NCI-H2029 treated with DMSO at 0.1 percent for 48 hours (cell line): ENCODE measurements at places on chromosomes 7 and 10.

GRCh38 chr10:25614652-25615051 lies 319.4 kb upstream of the MYO3A start:
- no peak for DNase-seq

- DNase-seq = no peak
These were observed 24.3 kb downstream of the FAM20C start for GRCh38 chr7:216360-217300.

DNA sequence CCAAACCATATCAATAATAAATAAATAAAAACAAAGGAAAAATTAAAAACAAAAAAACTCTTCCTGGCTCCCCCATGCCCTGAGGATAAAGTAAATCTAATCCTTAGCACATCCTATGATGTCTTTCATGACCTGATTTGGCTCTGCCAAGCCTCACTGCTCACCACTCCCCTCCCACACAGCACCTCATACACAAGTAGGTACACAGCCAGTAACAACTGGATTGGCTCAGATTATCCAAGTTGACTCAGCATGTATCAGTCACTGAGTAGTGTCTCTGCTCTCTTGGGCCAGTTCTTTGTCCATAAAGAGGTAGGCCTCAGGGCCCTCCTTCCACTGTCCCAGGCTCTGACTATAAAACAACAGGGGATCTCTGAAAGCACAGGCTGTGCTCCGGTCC lies 99.6 kb downstream of the STRA8 start:
- no peak for DNase-seq

GRCh38 chr7:31796375-31796774 lies 109.4 kb downstream of the PPP1R17 start:
- no peak for DNase-seq

- DNase-seq = no peak
These were observed 101.0 kb upstream of the JCAD start for GRCh38 chr10:30160271-30160982.

- DNase-seq = no peak
These were observed 233.7 kb upstream of the PHYHIPL start for GRCh38 chr10:58942724-58943123.

DNA sequence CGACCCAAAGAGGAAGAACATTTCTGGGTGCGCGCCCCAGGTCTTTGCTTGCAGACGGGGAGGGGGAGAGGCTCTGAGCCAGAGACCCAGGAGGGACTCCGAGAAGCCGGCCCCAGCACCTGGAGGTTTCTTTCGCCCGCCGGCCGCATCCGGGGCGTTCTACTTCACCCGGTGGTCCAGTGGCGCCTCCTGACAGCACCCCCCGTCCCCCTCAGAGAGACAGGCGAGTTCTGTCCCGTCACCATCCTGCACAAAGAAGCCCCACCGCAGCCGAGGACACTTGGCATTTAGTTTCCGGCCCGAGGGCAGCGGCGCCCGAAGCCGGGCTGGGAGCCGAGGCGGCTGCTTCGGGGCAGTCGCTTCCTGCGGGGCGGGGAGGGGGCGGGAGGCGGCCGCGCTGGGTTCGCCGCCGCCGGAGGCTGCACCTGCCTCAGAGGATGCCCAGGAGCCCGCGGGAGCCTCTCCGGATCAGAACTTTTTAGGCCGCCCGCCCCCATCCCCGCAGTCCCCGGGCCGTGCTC lies at the start of gene TMEM178B:
TMEM178B (plus strand) TSS at position 424 of the 521 bp plus-strand sequence.
- no peak for DNase-seq

- DNase-seq = no peak
These were observed 4.0 kb downstream of the MTG1 start for GRCh38 chr10:133397938-133398337.

- DNase-seq = no peak
These were observed 145.9 kb downstream of the SH3PXD2A start for GRCh38 chr10:103709341-103709920.

GRCh38 chr7:28430616-28431015 lies 18.3 kb downstream of the CREB5 start:
- no peak for DNase-seq
